ENCODE measurements at places on chromosomes 1 and 21.
A peak's percentile ranks its signal among the peaks of the same experiment; 100 is the strongest.

DNA sequence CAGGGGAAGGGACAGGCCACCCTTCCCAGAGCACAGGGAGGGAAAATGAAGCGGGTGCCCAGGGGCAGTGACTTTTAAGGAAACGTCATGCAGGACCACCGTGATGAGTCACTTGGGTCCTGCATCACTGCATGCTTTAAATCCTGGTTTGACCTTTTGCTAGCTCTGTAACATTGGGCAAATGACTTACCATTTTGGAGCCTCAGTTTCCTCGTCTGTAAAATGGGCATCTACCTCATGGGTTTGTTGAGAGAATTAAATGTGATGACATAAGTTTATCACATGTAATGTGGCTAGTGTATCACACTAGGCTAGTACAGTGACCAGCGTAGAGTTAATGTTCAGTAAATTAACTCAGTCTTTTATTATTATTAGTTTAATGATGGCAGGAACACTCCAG, 114.8 kb upstream of the IGSF21 start:
- DNase-seq = no peak

GRCh38 chr1:2611031-2611501, 21.8 kb downstream of the MMEL1 start:
- DNase-seq = no peak

DNA sequence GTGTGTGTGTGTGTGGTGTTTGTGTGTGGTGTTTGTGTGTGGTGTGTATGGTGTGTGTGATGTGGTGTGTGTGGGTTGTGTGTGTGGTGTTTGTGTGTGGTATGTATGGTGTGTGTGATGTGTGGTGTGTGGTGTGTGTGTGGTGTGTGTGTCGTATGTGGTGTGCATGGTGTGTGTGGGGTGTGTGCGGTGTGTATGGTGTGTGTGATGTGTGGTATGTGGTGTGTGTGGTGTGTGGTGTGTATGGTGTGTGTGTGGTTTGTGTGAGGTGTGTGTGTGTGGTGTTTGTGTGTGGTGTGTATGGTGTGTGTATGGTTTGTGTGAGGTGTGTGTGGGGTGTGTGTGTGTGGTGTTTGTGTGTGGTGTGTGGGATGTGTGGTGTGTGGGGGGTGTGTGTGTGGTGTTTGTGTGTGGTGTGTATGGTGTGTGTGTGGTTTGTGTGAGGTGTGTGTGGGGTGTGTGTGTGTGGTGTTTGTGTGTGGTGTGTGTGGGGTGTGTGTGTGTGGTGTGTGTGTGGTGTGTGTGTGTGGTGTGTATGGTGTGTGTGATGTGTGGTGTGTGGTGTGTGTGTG, 106.2 kb upstream of the ADAR start:
- no peak for DNase-seq

DNA sequence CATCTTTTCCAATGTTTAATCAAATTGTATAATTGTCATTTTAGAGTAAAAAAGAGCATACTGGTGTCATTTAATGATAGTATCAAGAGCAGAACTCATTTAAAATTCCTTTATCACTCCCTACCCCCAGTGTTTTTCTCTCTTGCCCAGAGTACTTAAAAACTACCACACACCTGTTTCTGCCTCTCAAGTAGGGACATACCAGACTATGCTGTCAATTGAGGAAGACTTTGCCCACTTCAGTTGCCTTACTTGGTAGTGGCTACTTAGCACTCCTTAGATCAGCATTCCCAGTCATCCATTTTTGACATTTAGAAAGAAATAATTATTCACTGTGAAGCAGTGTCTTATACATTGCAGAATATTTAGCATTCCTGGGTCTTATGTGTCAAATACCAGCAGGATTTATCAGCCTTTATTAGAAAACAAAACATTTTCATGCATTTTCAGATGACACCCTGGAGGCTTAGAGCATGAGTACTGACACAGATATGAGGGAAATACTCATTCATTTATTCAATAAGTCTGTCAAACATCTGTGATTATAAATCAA, 127.5 kb upstream of the RGS1 start:
- no peak for DNase-seq

- DNase-seq = peak; percentile 24
Measured at GRCh38 chr1:53025034-53025768, 36.8 kb upstream of the PODN start.

DNA sequence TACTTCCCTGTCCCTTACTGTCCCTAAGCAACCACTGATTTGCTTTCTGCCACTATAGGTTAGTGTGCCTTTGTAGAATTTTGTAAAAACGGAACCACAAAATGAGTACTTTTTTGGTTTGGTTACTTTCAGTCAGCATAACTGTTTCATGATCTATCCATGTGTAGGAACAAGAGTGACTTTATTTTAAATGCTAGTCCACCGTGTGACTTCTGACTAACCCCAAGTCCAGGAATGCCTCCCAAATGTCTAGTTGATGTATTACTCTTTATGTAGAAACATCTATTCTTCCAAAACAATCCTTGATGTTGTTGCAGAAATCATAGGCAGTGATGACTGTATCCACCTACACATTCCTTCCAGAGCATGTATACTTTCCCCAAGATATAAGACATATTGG, 21.3 kb downstream of the ATPAF1 start:
- no peak for DNase-seq

DNA sequence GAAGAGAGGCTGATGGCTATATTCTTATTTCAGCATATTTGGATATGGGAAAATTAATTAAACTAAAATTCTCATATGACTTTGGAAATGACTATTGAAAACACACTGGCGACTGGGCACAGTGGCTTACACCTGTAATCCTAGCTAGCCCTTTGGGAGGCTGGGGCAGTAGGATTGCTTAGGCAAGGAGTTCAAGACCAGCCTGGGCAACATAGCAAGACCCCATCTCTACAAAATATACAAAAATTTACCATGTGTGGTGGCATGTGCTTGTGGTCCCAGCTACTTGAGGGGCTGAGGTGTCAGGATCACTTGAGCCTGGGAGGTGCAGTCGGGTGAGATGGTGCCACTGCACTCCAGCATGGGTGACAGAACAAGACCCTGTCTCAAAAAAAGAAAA, 26.2 kb downstream of the HS2ST1 start:
- no peak for DNase-seq

DNA sequence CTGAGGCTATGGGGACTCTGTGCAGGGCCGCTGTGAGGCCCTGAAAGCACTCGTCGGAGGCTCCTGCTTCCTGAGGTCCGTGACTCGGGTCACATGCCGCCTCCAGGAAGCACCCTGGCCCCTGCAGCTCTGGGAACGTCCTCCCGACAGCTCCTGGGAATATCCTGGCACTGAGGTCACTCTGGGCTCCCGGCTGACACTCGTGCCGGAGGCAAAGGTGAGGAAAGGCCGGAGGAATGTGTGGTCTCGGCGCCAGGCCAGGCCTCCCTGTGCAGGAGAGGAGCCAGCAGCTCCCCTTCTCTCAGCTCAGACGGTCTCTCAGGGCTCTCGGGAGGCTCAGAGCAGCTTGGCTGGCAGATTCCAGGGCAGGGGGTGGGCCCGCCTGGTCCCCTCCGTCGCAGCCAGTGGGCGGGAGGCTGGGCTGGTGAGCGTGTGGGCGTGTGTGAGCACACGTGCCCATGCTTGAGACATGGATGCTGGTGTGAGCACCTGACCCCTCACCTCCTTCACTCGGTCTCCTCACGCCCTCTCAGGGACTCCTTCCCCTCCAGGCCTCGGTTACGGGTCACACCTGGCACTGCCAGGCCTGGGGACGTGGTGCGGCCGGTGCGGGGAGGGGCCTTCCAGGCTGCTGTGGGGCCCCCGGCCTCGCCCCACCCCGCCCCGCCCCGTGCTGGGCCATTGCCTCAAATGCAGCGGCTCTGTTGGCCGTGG, 5.5 kb upstream of the RNF223 start:
- DNase-seq = peak; percentile 96

DNA sequence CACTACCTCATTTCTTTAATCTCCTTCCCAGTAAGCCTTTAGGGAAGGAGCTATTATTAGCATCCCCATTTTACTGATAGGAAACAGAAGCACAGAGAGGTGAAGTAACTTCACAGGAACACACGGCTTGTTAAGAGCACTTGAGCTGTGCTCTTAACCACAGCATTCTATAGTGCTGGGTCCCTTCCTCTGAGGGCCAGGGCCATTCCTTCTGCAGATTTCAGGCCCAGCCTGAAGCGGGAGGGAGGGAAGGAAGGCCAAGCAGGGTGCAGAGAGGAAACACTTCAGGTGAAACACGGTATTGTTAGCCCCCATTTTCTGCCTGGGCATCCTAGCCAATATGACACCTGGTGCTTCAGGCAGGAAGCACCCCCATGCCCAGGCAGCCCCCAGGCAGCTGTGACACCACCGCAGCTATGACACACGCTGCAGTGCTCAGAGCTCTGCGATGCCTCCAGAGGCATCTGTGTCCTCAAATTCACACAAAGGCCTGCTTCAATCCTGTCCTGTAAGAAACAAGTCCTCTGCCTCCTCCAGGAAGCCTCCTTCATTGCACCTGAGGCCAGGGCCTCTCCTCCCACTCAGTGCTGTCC, 4.5 kb upstream of the EXTL1 start:
- DNase-seq = no peak

GRCh38 chr1:156895927-156896326, 2.4 kb downstream of the PEAR1 start:
- no peak for DNase-seq

DNA sequence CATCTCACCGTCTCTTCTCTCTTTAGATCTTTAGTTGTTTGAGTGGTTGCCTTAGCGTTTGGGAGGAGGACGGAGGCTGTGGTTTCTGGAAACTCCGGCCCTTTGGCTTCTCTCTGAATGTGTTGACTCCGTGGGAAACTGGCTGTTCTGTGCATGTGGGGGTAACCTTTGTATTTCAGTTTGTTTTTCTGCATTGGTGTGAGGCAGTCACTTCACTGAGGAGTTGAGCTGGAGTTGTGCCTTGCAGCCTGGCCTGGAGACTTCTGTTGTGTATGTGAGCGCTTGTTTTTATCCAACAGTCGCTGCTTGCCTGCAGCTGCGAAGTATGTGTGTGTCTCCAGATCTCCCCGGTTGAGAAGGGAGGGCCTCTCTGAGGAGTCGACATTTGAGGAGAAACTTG, 33.6 kb downstream of the CLDN14 start:
- no peak for DNase-seq

DNA sequence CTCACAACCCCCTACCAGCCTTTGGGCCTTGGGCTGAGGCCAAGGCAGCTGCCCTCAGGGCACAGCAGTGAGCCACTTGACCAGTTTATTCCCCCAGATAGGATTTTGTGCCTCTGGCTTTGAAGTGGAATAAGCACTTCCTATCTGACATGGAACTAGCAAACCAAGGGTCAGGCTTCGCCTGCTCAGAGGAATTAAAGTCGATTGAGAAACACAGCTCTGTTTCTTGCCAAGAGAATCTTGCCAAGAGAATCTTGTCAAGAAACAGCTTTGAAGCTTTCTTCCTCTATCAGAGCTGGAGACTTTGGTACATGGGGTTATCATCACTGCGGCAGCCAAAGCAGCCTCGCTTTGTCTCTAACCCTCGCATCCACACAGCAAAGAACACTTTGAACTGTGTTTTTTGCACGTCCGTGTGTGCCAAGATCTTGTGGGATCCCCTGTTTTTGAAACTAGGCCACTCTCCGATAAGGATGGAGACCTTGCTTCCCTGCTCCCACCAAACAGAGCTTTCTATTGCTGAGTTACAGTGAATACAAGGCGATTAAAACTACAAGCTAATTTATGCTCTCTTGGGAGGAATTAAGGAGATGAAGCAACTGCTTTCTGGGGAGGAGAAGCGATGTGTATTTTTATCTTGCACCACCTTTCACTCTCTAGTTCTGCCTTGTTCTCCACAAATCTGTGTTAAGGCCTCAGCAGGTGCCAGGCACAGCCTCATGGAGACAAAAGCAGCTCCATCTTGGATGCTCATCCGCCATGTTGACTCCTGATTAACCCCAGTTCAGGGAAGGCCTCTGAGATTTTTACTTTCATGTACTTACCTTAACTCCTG, 67.3 kb downstream of the RHOU start:
- no peak for DNase-seq

DNA sequence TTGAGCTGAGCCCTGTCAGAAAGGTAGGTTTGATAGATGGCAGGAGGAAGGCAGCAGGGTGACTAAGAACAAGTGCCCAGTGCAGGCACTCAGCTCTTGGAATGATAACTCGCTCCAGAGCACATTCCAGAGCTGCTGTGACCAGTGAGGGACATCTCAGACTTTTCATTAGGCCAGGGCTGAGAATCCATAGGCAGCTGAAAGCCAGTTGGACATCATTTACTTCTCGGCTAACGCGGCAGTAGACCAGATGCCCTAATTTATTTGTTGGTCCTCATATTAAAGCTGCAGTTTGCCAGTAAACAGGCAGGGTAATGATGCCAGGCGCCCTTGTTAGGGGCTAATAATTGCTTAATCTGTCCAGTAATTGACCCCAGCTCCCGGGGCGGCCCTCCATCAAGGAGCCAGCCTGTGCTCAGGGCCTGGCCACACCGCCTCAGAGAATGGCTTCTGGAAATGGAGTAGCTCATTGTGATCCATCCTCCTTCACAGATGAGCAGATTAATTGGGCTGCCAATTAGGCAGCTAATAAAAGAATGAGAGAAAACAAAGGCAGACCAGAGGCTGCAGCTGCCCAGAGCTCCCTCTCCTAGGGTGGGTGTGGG, 122.0 kb downstream of the BEND5 start:
- DNase-seq = no peak

DNA sequence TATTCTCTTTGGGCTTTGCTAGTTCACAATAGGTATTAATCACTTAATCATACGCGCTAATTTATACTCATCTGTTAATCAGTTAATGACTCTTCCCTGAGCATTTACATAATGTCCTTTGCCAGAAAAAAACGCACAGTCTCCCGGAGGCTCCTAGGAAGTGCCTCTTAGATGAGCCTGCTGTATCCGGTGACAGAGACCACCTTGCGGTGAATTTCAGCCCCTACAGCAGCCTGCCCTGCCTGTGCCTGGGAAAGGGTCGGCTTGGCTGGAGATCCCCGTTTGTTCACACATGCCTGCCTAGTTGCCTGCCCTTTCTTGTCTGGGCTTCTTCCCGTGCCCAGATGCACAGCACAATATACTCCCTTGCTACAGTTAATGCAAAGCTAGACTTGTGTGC, 152.9 kb downstream of the ZBTB18 start:
- DNase-seq = no peak

GRCh38 chr1:219324629-219325367, 151.1 kb downstream of the LYPLAL1 start:
- peak; percentile 80 for DNase-seq

- no peak for DNase-seq
Measured at GRCh38 chr1:200355801-200356200, 54.0 kb downstream of the ZNF281 start.

DNA sequence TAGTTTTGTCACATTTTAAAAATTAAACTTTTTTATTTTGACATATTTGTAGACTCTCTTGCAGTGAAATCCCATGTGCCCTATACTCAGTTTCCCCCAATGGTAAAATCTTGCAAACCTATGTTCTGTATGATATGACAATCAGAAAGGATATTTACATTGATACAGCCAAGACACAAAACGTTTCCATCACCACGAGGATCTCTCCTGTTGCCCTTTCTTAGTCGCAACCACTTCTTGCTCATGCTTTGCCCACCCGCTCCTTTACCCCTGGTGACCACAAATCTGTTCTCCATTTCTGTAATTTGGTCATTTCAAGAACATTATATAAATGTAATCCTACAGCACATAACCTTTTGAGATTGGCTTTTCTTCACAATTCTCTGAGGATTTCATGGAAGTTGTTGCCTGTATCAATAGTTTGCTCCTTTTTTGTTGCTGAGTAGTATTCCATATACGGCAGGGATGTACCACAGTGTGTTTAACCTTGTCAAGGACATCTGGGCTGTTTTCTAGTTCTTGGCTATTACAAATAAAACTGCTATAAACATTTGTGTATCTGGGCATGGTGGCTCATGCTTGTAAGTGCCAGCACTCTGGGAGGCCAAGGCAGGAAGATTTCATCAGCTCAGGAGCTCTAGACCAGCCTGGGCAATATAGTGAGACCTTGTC, 14.0 kb upstream of the BATF3 start:
- no peak for DNase-seq
